ENCODE measurements at places on chromosomes 3 and 15. TPM values are rescaled to one million over a fixed set of nuclear protein-coding genes. Genes with fewer than 3 reads are reported as not detected.

Gene IQCF2
- not detected for total RNA-seq

Gene C3orf22
- not detected for total RNA-seq

Gene CYP1A1
- total RNA-seq: 0.82 TPM

Gene GOLGA8R
- 1.6 TPM for total RNA-seq

Gene ZIC4
- total RNA-seq: not detected

Gene CIB1
- 242 TPM for total RNA-seq

Gene CCDC50
- 53.7 TPM for total RNA-seq

Gene CD80
- 0.40 TPM for total RNA-seq

Gene TTC21A
- total RNA-seq: 8.3 TPM

Gene TRPM1
- total RNA-seq: not detected

Gene NR1I2
- total RNA-seq: 71.2 TPM

Gene FEZF2
- total RNA-seq: not detected

Gene VIPR1
- total RNA-seq: 128 TPM

Gene LRRC2
- total RNA-seq: 1.5 TPM

Gene CX3CR1
- 0.59 TPM for total RNA-seq

Gene SEMA3G
- total RNA-seq: 5.1 TPM

Gene STRIT1
- not detected for total RNA-seq

Gene PRR20G
- total RNA-seq: not detected

Gene CCDC54
- not detected for total RNA-seq

Gene NPHP3
- 17.1 TPM for total RNA-seq

Gene C2CD4B
- 2.8 TPM for total RNA-seq

Gene RASGRF1
- 0.18 TPM for total RNA-seq

Gene ACKR4
- total RNA-seq: 0.67 TPM

Gene KY
- 0.25 TPM for total RNA-seq

Gene RHCG
- 0.89 TPM for total RNA-seq

Gene ITGB5
- 93.0 TPM for total RNA-seq

Gene ESYT3
- total RNA-seq: 1.7 TPM

Gene IQGAP1
- 223 TPM for total RNA-seq

Gene IGF2BP2
- total RNA-seq: 73.0 TPM

Gene AMOTL2
- total RNA-seq: 17.6 TPM

Gene ARF4
- 148 TPM for total RNA-seq

Gene A4GNT
- not detected for total RNA-seq

Gene PARP14
- total RNA-seq: 30.3 TPM

Gene RBMS3
- 7.1 TPM for total RNA-seq

Gene REC114
- not detected for total RNA-seq

Gene TMIE
- 0.17 TPM for total RNA-seq

Gene MINAR1
- total RNA-seq: 0.43 TPM

Gene BOC
- total RNA-seq: 4.2 TPM

Gene SCN5A
- 0.47 TPM for total RNA-seq
